ENCODE measurements at places on chromosomes 1 and 21.
A peak's percentile ranks its signal among the peaks of the same experiment; 100 is the strongest.

DNA sequence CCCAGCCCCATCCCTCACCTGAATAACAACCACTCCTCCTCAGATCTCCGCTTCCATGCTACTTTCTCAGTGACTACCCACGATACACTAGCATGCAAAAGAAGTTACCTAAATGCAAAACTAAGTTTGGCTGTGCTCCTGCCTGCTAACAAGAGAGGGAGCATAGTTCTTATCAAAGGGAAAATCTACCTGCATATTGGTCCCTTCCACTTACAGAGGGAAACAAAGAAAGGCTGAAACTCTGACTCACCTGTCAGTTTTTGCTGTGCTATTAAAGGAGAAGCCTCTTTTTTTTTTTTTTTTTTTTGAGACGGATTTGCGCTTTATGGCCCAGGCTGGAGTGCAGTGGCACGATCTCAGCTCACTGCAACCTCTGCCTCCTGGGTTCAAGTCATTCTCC lies 43.8 kb upstream of the RAVER2 start:
- no peak for DNase-seq

- no peak for DNase-seq
These were observed 42.9 kb downstream of the STYXL2 start for GRCh38 chr1:167136806-167137205.

GRCh38 chr1:179774000-179774399 lies 30.9 kb downstream of the FAM163A start:
- no peak for DNase-seq

- DNase-seq, result no peak
These were observed at the start of gene FAM131C for GRCh38 chr1:16073490-16074119. Gene FAM131C, minus strand, starts transcription at chr1:16073651. Its CDS starts 209 bp downstream, at chr1:16073442.

- no peak for DNase-seq
These were observed 12.2 kb upstream of the CLSTN1 start for GRCh38 chr1:9835758-9836631.

- DNase-seq, result no peak
These were observed 47.6 kb upstream of the RGS1 start for GRCh38 chr1:192527950-192528349.

- DNase-seq, result peak; percentile 72
These were observed 67.3 kb upstream of the AKT3 start for GRCh38 chr1:243917177-243917862.

DNA sequence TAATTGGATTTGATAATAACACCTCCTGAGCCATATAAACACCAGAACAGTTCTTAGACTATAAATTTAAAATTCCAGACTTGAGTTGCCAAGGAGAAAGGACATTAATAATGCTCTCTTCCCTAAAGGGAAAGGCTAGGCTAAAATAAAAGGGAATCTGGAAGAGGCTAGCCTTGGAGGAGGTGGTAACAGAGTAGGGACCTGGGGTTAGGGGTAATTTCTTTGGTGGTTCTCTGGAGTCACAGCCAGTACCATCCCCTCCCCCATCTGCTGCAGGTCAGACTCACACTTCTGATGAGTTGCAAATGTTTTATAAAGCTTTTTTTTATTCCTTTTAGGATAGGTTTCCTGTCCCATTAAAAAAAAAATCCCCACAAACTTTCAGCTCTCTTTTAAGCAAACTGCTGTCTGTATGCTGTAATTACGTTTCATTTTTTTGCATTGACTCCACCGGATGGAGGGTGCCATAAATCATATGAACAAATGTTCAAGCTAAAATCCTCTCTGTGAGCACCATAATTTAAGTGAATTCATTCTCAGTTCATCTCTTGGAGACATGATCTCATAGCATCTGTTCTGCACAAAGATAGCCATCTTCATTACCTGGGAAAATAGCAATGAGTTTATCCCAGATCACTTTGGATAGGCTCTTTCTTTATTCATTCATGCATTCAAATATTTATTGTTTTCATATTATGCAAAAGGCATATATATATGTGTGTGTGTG lies 379.6 kb downstream of the TTLL7 start:
- no peak for DNase-seq

DNA sequence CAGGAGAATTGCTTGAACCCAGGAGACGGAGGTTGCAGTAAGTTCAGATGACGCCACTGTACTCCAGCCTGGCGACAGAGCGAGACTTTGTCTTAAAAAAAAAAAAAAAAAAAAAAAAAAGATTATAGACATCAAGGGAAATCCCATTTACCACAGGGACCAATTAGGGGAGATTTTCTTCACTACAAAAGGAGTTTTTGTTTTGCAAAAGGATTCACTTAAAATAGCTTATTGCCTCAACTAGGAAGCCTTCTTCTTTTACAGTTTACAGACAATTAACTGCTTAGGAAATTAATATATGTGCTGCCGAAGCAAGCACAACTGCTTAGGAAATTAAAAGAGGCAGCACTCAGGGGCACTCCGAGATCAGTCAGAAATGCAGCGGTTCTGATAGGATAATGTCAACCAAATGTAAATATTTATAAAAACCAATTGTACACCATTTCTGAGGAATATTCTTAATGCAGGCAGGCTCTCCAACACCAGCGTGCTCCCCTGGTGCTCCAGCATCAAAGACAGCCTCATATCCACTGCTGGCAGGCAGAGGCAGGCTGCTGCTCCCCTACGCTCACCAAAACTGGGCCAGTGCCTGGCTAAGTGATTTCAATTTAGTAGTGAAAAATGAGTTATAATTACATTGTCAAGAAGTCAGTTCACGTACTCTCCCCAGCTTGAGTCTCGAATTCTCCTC lies 107.9 kb upstream of the RAB4A start:
- no peak for DNase-seq

DNA sequence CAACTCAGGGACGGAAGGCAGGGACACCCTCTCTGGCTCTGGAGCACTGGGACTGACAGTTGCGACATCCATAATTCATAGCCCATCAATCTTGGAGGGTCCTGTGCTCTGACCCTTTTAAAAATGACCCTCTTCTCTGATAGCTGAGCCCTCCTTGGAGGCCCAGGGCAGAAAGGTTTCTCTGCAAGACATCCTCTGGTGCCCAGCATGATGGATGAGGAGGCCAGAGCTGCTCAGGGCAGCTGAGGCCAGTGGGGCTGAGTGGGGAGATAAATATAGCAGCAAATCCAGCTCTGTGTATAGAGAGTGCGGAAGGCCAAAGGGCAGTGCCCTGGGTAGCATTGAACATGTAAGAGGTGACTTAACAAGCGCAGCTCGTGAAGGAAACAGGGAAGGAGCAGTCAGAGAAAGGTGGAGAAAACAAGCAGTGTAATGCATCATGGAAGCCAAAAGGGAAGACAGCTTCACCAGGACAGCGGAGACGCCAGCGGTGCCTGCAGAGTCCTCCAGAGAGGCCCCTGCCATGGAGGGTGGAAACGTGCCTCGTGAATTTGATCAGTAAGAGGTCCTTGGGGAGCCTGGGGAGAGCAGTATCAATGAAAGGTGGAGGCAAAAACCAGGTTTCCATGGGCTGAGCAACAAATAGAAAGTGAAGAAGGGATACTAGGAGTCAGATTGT lies 50.4 kb upstream of the FMOD start:
- DNase-seq, result no peak

GRCh38 chr1:204255966-204256365 lies 42.2 kb upstream of the GOLT1A start:
- no peak for DNase-seq
